Stimulated activated CD4-positive, alpha-beta T cell treated with anti-CD3 and anti-CD28 coated beads, Interleukin-15, amount 100 ng/mL, for 24 hours (primary cell): ENCODE measurements at places on chromosomes 11 and 22.
A peak's percentile ranks its signal among the peaks of the same experiment; 100 is the strongest.

- peak; percentile 76 for DNase-seq
These were observed 43.4 kb upstream of the PRDM11 start for GRCh38 chr11:45102810-45103621.

- no peak for DNase-seq
These were observed 169.9 kb upstream of the CCDC90B start for GRCh38 chr11:83456075-83456474.

GRCh38 chr11:120122924-120123683 is 14.8 kb downstream of the TRIM29 start:
- no peak for DNase-seq

DNA sequence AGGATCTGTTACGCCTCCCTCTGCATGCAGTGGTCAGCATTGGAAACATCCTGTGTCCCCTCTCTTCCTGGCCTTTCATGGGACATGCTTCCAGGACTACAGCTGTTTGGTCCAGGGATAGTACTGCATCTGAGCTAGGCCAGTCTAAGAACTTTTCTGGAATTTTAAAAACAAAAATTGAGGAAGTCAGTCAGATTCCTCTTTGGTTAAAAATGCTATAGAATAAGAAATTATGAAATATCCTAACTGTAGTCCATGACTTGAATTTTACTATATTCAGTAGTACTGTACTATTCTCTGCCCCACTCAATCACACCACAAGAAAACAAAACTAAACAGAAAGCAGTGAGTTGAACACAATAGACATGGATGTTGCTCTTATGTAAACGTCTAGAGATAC is 201.0 kb upstream of the CADM1 start:
- DNase-seq: no peak

DNA sequence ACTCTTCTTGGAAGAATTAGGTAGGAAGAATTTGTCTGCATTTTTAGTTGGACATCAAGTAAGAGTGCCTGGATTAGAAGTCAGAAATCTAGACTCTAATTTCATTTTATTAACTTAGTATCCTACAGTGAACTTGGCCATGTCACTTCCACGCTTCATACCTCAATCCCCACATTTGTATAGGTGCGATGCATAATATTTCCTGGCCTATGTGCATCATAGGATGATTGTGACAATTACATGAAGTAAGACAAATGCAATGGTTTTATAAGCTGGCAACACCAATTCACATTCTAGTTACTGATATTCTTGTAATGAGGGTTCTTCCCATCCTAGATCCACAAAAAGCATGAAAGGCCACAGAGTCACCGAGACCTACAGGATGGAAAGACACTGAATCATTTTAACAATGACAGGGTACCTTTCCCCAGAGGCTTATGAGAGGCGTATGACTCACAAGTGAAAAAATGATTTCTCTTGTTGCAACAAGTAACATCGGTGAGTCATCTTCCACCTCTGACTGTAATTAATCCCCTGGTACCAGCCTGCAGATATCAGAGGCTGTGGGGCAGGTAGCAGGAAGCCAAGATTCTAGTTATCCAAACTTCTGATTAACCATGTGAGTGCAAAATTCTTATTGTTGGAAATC is 56.0 kb upstream of the OR5AK2 start:
- DNase-seq: no peak

DNA sequence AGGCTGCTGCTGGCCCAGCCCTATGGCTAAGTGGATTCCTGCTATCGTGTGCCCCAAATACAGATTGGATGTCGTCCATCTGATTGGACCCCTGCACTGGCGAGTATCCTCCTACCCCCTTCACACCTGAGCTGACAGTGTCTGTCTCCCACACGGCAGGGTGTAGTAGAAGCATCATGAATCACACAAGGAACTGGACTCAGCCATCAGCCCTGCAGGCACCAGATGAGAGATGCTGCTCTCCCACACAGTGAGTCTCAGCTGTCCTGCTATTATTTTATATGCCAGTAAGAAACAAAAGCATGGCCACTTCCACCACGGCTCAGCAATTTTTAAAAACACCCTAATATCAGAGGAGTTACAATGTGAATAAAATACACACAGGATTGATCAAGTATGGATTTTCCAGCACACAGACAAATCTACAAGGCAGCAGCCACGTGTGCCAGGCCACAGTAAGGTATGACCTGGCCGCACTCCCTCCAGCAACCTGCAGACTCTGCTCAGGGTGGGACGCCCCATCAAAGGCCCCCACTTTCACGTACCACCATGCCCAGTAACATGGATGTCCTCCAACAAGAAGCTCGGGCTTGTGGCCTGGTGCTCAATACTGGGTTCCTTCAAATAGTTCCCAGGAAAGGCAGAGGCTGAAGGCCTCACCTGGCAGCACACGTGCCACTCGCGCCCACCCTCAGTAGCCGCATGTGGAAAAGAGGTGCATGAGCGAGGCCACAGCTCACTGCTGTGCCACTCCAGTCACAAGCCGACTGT is 16.4 kb upstream of the SLC25A1 start:
- DNase-seq: no peak

DNA sequence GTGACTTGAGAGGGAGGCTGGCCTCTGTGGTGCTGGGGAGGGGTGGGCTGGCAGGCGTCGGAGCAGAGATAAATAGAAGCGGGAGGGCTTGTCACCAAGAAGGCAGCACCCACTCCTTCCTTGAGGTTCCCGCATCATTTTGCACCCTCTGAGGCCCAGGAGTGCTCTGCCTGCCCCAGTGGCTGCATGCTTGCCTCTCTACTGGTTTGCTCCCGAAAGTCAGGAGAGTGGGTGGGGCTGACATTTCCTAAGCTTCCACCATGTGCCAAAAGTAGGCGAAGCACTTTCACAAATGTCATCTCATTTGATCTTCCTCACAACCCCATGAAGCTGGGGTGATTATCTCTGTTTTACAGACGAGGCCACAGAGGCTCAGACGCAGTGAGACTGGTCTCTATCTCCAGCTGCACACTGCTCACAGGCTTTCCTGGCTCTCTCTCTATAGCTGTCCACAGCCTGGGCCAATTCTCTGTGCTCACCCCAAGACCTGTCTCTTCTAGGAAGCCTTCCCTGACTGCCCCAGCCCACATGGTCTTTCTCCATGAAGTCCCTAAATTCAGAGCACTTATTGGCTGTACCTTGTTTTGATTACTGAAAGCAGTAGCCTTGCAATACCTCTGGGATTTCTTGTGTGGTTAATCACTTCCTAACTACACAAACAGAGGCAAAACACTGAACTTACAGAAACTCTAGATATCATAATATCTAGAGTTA is 2.6 kb upstream of the UCP3 start:
- peak; percentile 65 for DNase-seq

GRCh38 chr11:46616551-46617133 is 385 bp downstream of the HARBI1 start:
- no peak for DNase-seq

- no peak for DNase-seq
These were observed 14.7 kb downstream of the LAYN start for GRCh38 chr11:111555255-111555654.

DNA sequence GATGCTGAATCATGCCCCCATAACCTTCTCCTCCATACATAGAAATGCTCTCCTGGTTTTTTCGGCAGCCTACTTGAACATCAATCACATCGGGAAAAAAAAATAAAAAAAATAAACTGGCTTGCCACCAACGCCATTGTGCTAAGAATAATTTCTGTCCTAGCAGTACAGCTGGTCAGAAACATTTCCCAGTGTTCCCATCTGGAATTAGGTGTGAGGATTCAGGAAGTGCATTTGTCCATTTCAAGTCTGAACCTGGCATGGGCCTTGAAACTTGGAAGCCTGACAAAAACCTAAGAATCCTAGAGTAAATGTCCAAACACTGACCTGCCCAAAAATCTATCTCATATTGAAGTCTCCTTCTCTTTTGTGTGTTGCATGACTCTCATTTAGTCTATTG is 16.6 kb upstream of the NAV2 start:
- DNase-seq: no peak

DNA sequence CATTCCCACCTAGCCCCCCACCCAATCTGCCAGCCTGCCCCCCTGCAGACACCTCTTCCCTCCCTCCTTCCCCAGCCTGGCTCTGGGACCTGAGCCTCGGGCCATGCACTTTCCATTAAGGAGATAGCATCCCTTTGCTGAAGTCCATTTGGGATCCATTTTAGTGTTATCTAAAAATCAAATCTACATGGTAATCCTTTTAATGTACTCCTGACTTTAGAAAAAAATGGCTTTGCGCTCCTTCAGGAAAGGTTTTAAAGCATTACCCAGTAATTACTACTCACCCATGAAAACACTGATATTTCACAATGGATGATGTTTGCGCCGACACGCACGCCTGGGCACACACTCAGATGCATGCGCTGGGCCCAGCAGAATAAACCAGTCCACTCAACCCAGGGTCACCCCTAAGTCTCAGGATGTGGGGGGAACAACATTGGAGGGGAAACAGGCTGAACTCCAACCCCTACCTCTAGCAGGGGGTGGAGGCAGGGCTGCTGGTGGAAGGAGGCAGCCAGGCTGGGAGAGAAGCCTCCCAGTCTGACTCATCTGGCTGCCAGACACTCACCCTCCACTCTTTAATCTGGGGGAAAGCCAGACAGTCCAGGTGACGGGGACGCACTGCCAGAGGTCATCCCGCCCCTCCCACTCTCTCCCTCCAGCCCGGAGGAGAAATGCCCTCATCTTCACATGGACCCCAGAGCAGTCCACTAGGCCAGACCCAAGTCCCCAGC is 29.8 kb downstream of the LMO1 start:
- DNase-seq: no peak

DNA sequence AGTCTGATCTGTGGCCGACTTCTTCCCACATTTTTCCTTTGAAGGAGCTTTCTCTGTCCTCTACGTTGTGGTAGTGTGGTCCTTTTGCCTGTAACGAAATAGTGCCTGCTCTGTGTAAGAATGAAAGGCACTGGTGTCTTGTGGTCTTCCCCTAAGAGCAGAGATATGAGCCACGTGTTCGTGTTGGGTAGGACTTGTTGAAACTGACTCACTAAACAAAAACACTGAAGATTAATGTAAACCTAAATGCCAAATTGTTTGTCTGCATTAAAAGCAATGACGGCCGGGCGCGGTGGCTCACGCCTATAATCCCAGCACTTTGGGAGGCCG is 10.1 kb upstream of the RPS3 start:
- DNase-seq: no peak

GRCh38 chr11:46981436-46981835 is 44.9 kb downstream of the CSTPP1 start:
- DNase-seq: no peak

- DNase-seq: no peak
These were observed 198.7 kb upstream of the LUZP2 start for GRCh38 chr11:24298146-24298545.
